ENCODE measurements at places on chromosomes 1 and 21.

DNA sequence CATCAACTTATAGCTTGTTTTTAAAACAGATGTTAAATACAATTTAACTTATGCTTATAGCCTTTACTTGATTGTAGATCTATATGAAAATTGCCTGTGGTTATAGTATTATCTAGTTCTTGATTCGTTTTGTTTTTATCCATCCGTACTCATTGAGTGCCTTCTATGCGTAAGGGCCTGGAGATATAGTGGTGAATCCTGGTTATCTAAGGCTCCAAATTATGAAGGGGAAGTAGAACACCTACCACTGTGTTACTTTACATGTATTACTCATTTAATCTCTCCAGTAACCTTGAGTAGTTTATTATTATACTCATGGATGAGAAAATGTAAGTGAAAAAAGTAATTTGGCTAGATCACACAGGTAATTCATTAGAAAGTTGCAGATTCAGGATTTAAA lies 121.8 kb downstream of the OSBPL9 start:
- DNase-seq, result no peak

GRCh38 chr1:85830837-85831236 lies 122.6 kb upstream of the ZNHIT6 start:
- no peak for DNase-seq

GRCh38 chr1:89955311-89956205 lies 39.4 kb upstream of the ZNF326 start:
- no peak for DNase-seq

- no peak for DNase-seq
These were observed 17.7 kb downstream of the FCRL3 start for GRCh38 chr1:157682710-157683437.

- DNase-seq, result no peak
These were observed 187.5 kb upstream of the C21orf91 start for GRCh38 chr21:18006691-18007090.

DNA sequence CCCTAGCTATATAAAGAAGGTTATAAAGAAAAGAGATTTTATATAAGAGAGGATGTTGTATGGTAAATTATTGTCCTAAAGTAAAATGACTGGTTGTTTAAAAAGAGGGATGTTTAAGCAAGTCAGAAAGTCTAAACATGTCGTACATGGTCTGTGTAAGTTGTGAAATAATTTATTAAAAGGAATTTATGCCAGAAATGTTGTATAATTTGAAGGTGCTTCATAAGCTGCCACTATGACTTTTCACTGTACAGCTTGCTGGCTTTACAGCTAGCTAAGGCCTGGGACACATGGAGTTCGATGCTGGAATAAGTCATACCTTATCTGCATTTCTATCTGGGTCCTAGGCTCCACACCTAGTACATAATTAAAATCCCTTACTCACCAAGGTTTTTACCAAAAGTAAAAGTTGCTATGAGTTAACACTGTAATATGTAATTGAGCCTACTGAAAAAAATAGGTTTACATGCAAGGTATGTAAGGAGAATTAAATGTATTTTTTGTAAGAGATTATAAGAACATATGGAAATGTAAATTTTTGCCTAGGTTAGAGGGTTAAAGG lies 59.0 kb upstream of the EDEM3 start:
- no peak for DNase-seq

GRCh38 chr1:168664069-168664834 lies 64.8 kb downstream of the DPT start:
- no peak for DNase-seq

GRCh38 chr1:114043054-114043453 lies 63.8 kb downstream of the OLFML3 start:
- no peak for DNase-seq

DNA sequence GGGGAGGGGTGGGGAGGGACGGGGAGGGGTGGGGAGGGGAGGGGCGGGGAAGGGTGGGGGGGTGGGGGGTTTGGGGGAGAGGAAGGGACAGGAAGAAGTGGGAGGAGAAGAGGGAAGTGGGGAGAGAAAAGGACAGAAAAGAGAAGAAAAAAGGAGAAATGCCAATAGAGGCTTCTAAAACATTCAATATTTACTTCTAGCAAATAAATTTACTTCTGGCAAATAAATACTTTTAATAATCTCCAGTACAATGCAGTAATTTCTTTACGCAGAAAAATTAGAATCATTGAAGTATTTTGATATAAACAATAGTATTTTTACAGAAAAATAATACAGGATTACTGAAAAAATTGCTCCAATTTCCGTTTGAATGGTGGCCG lies 9.4 kb upstream of the GPR161 start:
- no peak for DNase-seq

DNA sequence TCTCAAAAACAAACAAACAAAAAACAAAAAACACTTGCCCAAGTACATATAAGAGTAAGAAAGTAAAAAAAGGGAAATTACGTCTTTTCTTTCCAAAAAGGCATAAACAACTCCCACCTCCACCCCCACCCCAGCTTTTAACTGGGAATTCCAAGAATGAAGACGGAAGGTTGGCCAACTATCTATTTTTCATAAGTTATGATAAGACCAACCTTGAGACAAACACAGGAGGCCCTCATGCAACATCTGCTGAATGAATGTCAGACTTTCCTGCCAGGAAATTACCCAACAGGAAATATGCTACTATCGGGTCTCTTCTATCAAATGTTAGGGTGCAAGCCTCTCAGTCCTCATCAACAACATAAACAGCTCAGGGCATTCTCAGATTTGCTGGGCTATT lies 1.9 kb downstream of the BSDC1 start:
- DNase-seq, result no peak

- no peak for DNase-seq
These were observed 55.7 kb upstream of the KCNE2 start for GRCh38 chr21:34307991-34308532.

GRCh38 chr21:37454869-37455503 lies 88.4 kb downstream of the DYRK1A start:
- DNase-seq, result no peak

DNA sequence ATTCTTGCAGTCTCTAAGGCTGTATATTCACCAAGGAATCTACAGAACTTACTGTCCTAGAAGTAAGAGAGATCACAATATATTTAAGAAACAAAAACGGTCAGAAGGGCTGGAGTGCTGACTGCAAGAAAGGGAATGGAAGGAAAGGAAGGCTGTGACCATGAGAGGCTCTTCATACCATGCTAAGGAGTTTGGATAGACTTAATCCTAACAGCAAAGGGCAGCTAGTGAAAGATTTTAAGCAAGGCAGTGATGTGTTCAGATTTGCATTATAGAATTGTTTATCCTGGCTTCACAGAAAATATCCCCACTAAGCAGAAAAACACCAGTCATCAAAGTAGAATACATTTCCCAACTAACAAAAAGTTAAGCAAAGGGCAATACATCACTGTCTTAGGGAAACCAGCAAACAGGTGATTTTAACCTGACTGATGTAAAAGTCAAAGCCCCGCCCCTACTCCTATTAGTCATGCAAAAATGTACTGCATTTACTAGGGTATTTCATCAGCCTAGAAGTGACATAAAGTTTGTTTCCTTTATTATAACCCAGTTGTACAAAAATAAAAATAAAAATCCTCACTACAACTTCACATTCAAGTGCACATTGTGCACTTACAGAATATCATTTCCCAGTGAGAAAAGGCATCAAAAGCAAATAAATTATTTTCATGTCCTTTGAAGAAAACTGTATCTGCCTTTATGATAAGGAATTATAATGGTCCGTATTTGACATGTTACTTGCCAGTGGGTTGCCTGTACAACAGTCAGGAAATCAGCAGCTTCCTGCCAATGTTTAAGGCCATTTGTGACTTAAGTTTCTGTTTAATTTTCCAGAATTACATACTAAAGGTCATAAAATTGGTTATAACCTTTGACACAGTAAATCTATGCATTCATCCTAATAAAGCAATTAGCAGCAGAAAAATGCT lies 17.2 kb downstream of the JAK1 start:
- DNase-seq, result peak; percentile 20

- DNase-seq, result no peak
These were observed 30.0 kb upstream of the RBM15 start for GRCh38 chr1:110309139-110309538.

GRCh38 chr1:93779540-93780165 lies 98.0 kb upstream of the BCAR3 start:
- DNase-seq, result no peak

GRCh38 chr1:23478896-23479665 lies 4.9 kb downstream of the ASAP3 start:
- no peak for DNase-seq

- DNase-seq, result no peak
These were observed 6.8 kb upstream of the COL6A2 start for GRCh38 chr21:46091118-46091517.

- no peak for DNase-seq
These were observed 1.3 kb downstream of the KMO start for GRCh38 chr1:241533326-241534115.

DNA sequence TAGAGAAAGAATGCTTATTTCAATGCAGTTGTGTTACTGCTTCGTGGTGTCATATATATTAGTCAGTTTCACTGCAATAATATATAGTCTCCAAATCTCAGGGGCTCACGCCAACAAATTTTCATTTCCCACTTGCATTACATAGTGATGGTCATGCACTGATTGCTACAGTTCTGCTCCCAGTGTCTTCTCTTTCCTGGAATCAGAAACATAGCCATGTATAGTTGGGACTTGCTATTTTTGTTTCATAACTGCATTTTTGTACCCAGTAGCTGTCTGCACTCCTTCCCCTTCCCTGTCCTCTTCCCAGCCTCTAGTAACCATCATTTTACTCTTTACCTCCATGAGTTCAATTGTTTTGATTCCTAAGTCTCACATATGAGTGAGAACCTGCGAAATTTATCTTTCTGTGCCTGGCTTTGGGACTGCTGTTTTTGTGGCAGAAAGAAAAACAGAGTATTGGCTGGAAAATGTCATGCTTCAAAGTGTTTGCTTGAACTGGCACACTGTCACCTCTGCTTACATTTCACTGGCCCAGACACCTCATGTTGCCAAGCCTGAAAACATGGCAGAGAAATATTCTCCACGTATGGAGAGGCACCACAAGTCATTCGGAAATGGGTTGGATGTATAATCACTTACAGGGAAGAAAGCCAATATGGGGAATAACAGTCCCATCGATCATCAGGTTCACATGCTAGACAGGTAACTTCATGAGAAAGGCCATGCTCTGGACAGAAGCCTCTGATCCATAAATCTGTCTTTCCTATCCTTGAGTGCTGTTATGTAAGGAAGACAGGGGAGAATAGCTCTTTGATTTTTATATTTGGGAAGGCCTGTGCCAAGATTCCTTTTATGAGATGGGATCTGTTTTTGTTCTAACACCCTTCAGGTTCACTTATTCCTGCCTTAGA lies 60.4 kb upstream of the BACH1 start:
- no peak for DNase-seq

- DNase-seq, result no peak
These were observed 42.2 kb downstream of the NTNG1 start for GRCh38 chr1:107183011-107183410.

DNA sequence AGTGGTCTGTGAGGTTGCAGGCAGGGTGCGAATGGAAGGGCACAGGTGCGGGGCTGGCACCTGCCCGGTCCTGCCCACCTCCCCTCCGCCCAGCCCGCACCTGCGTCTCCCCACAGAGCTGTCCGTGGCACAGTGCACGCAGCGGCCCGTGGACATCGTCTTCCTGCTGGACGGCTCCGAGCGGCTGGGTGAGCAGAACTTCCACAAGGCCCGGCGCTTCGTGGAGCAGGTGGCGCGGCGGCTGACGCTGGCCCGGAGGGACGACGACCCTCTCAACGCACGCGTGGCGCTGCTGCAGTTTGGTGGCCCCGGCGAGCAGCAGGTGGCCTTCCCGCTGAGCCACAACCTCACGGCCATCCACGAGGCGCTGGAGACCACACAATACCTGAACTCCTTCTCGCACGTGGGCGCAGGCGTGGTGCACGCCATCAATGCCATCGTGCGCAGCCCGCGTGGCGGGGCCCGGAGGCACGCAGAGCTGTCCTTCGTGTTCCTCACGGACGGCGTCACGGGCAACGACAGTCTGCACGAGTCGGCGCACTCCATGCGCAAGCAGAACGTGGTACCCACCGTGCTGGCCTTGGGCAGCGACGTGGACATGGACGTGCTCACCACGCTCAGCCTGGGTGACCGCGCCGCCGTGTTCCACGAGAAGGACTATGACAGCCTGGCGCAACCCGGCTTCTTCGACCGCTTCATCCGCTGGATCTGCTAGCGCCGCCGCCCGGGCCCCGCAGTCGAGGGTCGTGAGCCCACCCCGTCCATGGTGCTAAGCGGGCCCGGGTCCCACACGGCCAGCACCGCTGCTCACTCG lies 23.3 kb downstream of the FTCD start:
- no peak for DNase-seq

DNA sequence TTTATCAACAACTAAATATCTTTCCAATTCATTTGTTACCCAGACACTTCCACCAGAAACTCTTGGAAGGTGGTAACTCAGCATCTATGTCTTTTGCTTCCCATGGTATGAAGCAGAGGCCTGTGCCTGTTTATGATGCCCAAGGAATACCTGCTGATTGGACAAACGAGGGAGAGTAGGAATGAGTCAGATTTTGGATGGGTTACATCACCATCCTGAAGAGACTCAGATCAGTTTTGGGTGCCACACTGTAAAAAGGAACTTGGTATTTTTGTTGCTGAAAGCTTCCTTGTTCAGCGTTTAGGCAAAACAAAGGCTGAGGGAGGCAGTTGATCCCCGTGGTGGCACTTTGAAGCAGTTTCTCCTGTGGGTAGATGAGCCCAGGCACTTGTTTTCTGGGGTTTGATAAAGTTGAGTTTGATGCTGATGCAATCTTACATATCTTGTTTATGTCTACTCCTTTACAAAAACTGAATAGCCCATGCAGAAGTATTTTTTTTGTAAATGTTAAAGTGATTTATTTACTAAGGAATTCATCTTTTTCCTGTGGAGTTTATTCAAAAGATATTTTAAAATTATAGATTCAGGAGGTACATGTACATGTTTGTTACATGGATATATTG lies 26.7 kb upstream of the CYP4X1 start:
- DNase-seq, result no peak

DNA sequence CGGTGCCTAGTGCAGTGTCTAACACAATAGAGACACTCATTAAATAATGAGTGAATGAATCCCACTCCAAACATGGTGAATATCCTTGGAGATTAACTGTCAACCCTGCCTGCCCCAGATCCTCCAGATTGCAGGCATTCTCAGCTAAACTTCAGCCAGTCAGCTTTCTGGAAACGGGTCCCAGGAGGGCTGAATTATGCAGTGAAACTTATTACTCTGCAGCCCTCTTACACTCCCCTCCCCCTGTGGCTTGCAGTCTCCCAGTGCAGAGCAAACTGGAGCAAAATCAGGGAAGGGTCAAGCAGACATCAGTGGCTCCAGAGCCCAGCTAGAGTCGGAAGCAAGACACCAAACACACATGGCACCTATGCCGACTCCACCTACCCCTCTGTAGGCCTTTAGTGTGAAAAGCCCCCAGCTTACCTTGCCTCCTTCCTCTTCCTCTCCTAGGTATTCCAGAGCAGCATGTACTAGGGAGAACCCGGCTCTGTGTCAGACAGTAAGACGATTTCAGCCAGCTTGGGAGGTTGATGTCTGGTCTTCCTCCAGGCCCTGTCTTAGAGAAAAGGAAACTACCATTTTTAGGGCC lies 6.5 kb upstream of the RGS16 start:
- no peak for DNase-seq

GRCh38 chr1:59692591-59692990 lies 122.2 kb upstream of the HOOK1 start:
- DNase-seq, result peak; percentile 15

Measured in CD4-positive, alpha-beta T cell treated with Interleukin-21 for 1 hour (primary cell).